ENCODE measurements at places on chromosomes 5 and 9.

DNA sequence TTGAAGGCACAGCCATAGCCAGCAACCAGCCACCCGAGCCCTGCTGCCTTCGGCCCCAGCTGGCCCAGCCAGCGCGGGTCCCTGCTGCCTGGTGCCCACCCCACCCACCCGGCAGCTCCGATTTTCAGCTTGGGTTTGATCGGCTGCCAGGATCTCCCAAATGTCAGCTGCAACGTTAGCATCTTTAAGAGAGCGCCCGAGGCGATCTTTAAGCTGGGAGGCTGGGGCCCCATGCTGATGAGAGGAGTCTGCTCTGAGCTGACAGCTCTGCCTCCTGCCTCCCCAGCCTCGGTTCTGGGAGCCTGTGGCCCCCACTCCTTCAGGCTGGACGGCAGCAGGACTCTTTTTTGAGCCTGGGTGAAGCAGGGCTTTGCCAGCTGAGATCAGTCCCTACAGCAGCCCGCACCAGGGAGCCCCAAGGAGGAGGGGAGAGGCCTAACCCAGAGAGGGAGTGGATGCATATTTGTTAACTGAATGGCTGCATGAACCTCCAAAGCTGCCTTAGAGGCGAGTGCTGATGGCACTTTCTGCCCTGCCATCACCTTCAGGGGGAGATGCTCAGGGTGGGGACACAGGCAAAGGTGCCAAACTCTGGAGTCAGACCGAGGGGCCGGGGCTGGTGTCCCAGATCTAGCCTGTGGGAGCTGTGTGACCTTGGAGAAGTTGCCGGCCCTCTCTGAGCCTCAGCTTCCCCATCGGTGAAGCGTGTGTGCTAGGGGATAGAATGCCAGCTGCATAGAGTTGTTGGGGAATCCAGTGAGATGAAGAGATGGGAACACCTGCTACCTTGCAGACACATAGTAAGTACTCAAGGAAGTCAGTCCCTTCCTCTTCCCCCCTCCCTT, 165.5 kb downstream of the C9orf50 start:
- DNase-seq, result no peak

GRCh38 chr5:74239261-74239660, 401.3 kb downstream of the ENC1 start:
- DNase-seq, result no peak

- peak; percentile 9 for DNase-seq
Measured at GRCh38 chr5:150374651-150375050, 17.2 kb downstream of the TCOF1 start.

DNA sequence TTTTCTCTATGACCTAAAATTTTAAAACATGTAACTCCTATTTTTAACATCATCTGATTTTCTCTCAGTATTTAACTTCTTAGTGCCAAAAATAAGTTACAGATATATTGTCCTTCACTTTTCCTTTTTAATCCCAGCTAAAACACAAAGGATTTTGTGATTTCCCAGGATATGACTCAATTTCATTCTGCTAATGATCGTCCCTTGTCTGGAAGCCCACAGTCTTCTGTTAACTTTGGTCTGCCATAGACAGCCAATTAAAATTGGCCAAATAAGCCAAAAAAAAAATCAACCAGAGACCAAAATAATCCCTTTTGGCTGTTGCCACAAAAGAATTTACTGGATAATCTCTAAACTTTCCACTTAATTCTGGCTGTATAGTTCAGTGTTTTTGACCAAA, 124.5 kb upstream of the FST start:
- no peak for DNase-seq

DNA sequence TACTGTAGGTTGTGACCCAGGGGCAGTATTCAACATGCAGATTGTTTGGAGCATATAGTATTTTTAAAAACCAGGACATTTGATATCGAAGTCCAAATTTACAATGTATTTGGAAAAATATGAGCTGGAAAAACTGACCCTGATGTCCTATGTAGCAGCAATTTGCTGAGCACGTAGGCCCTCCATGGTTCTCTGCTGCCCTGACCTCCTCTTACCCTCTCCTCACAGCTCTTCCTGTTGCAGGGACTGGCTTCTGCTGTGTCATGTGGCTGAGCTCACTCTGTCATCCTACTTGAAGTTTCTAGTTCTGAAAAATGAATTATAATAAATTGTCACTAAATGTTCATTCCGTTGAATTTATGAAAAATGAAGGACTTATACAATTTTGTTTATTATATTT, 4.1 kb upstream of the ASPN start:
- no peak for DNase-seq

DNA sequence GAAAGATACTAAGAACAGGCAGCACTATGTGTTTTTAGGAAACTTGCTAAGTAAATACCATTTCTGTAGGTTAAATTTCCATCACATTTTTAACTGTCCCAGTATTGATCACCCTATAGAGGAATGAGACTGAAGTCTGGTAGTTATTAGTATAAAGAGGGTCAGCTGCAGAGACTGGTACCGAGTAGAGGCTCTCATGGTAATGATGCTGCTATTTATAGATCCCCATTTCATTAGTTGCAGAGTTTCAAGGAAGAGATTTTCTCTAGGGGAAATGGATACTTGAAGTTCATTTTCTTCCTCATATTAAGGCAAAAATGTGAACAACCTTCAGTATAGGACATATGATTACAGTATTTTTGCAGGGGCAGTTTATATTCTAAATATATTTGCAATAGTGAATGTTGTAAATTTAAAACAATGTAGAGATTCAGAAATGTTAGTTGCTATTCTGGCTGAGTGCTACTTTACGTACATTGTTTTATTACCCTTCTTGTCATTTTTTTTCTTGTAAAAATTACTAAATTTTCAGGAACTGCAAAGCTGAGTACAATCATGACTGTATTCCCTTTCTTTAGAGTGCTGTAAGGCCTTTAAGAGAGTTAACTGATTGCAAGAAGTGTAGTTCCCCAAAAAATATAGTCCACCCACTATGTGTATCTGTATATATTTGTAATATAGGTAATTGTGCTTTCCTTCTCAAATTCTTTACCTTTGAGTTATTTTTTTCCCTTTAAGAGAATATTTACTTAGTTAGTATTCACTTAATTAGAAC, 14.7 kb downstream of the PBX3 start:
- DNase-seq, result no peak

GRCh38 chr5:124980163-124980941, 233.9 kb upstream of the ZNF608 start:
- DNase-seq, result no peak

- no peak for DNase-seq
Measured at GRCh38 chr9:71819115-71819739, 50.9 kb upstream of the CEMIP2 start.

GRCh38 chr5:67870662-67871061, 344.9 kb upstream of the PIK3R1 start:
- no peak for DNase-seq

DNA sequence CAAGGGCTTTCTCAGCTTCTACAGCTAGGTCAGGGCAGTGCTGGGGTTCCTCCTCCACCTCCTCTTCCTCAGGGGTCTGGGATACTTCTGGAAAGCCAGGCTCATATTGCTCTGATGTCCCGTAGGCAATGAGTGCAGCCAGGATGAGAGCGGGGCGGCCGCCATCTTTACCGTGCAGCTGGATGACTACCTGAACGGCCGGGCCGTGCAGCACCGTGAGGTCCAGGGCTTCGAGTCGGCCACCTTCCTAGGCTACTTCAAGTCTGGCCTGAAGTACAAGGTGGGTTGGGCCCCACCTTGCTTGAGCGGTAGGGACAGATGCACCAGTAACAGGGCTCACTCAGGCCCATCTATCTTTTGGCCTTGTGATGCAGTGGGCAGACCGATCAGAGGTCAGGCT, 34.8 kb downstream of the GSN start:
- no peak for DNase-seq

GRCh38 chr9:8457816-8458215, 658.2 kb upstream of the DMAC1 start:
- DNase-seq, result no peak

DNA sequence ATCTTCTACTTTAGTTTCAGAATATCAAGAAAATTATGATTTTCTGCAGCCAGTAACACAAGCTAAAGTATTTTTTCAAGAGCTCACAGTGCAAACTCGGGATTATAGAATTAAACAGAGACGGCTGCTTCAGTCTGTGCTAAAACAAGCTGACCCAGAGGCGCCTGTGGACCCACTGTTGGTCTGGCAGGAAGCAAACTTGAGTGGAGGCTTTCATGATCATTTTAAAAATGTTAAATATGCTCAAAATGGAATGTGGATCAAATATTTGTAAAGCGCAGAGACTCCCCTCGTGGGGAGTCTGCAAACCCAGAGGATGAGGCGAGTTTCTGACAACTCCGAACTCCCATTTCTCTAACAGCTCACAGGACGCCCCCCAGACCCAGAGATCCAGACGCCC, 13.0 kb downstream of the ROR2 start:
- no peak for DNase-seq

- DNase-seq, result no peak
Measured at GRCh38 chr5:122532035-122532434, 220.0 kb downstream of the SNCAIP start.

GRCh38 chr9:35519692-35520363, 29.9 kb downstream of the RUSC2 start:
- DNase-seq, result no peak

All from thymus (tissue), 14 donors.